ENCODE measurements at places on chromosomes 1 and 21. TPM values are rescaled to one million over a fixed set of nuclear protein-coding genes. Genes with fewer than 3 reads are reported as not detected.

- H3K4me1 ChIP-seq = peaks cover 7% of the 10 kb centered on the region
- H3K36me3 ChIP-seq = peaks cover 82% of the 10 kb centered on the region
- H3K27me3 ChIP-seq = no peaks in the 10 kb centered on the region
- H3K27ac ChIP-seq = no peak overlapping the region
- no peak for DNase-seq
- no peak overlapping the region for H3K4me3 ChIP-seq
These were observed 14.8 kb downstream of the ALX3 start for GRCh38 chr1:110055493-110056284.

DNA sequence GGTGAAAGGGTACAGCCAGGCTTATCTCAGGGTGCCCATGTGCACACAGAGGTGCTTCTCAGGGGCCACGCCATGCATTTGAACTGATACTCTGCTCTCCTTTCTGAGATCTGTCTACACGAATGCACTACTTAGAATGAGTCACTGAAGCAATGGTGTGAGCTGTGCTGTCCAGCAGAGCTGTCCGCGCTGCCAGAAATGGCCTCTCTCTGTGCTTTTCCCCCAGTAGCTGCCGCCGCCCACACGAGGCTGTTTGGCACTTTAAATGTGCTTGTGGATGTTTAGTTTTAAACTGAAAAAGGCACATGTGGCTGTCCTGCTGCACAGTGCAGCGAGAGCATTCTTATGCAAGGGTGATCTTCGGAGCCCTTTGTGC is 87.1 kb upstream of the COL6A1 start:
- peaks cover 20% of the 10 kb centered on the region for H3K4me1 ChIP-seq
- H3K36me3 ChIP-seq = no peaks in the 10 kb centered on the region
- DNase-seq = peak; percentile 45
- no peak overlapping the region for H3K4me3 ChIP-seq
- no peak overlapping the region for H3K27ac ChIP-seq

GRCh38 chr1:55735106-55735505 is 519.9 kb upstream of the USP24 start:
- DNase-seq = no peak
- H3K4me1 ChIP-seq = no peaks in the 10 kb centered on the region
- H3K4me3 ChIP-seq = no peak overlapping the region
- H3K27ac ChIP-seq = no peak overlapping the region
- no peaks in the 10 kb centered on the region for H3K36me3 ChIP-seq
- H3K27me3 ChIP-seq = no peaks in the 10 kb centered on the region

Gene RGL1
- total RNA-seq = 24.8 TPM

Gene ELF3
- total RNA-seq = 0.36 TPM

GRCh38 chr1:31617916-31618746 is 642 bp downstream of the HCRTR1 start:
- peak overlapping the region; percentile 59 for H3K4me3 ChIP-seq
- DNase-seq = peak; percentile 44
- H3K27ac ChIP-seq = no peak overlapping the region
- H3K4me1 ChIP-seq = peaks cover 43% of the 10 kb centered on the region

Measured in heart right ventricle (tissue), 16 donors.